ENCODE measurements at places on chromosomes 1 and 21.

DNA sequence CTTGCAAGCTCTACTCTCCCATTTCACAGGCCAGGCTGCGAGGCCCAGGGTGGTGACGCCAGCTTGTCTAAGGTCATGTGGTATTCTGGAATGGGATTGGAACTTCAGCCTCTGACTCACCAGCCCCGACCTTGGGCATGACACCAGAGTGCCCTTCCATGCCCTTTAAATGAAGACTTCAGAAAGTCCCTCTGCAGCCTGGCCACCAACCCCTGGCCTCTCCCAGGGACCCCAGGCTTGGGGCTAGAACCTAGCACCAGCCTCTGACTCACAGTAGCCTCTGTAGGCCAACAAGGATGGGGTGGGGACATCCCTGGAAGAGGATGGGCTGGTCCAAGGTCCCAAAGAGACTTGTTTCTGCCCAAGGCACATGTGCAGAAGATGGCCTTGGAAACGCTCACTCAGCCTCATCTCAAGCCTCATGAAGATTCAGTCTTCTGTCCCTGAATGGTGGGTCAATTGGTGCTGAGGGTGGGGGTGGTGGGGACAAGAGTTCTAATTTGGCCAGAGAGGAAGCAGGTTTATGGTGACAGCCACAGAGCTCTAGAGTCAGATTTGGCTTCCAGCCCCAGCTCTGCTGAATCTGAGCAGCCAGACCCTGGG is 36.1 kb upstream of the RUNX3 start:
- DNase-seq = peak; percentile 42

DNA sequence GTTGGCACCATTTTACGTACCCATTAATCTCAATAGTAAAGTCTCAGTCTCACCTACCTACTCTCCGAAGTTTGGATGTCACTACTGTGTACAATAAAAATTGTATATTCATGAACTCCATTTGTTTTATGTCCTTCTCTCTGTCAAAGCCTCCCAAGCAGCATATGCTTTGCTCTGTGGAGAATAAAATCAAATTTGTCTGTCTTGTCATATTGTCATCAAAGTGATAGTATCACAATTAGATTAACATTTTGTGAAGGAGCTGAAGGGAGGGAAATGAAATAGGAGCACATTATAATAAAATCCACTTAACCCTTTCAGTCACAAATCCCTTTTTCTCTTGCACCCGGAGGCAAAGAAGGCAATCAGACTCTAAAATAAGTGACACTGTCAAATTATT is 177.1 kb upstream of the RRP15 start:
- DNase-seq = no peak

DNA sequence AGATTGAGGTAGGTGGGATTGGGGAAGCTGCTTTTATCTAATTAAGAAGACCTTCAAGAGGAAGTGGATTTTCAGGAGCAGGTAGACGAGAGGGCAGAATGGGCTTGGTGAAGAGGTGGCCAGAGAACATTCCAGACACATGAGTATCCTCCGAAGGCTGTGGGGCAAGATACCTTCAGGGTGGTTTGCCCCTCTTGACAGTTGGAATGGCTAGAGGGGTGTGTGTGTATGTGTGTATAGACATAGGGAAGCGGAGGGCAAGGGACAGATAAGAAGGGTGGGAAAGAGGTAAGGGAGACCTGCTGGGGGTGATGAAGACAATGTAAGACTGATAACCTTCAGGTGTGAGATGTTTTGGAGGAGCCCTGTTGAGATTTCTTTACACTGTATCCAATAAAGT is 46.8 kb upstream of the TSPAN2 start:
- no peak for DNase-seq

DNA sequence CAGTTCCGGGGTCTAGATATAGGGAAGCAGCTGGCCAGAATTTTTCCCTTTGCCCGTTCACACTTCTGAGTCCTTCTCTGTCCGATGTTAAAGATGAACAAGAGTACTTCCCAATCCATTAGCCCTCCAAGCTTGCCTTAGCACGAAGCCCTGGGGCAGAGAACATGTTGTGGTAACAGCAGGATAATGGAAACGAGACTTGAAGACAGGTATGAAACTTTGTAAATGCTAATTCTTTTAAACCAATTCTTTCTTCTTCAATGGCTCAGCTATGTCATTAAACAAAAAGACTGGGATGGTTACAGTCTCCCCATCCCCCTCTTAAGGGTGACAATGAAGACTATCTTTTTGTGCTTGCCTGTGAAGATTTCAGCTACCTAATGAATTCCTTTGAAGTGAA is 218.5 kb downstream of the PLA2G4A start:
- DNase-seq = no peak

GRCh38 chr21:32256873-32257620 is 21.8 kb downstream of the MIS18A start:
- no peak for DNase-seq

DNA sequence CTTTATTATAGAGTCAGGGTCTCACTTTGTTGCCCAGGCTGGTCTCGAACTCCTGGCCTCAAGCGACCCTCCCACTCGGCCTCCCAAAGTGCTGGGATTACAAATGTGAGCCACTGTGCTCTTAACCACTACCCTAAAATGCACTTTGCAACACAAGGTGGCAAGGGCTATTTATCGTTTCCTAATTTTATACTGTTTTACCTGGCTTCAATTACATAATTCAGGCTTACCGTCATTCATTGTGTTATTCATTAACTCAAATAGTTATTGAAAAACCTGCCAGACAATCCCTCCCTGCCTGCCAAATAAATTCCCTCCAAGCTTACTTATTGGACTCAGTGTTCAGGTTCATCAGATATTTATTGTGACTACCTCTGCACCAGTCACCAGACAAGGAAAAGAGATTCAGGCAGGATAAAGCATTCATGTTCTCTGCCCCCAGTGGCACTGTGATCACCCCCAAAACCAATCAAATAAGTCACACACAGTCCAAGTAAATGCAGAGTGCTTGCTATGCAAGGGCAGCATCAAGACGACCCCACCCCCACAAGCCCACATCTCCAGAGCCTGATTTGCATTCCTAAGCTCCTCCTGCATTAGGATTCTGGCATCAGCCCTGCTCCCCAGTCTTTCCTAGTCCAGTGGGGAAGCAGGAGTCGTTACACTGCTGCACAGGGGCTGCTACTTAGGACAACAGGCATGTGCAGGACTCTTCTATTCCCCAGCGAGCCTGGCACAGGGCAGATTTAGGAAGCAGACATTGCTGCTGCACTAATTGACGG is 8.1 kb downstream of the PAQR7 start:
- no peak for DNase-seq

DNA sequence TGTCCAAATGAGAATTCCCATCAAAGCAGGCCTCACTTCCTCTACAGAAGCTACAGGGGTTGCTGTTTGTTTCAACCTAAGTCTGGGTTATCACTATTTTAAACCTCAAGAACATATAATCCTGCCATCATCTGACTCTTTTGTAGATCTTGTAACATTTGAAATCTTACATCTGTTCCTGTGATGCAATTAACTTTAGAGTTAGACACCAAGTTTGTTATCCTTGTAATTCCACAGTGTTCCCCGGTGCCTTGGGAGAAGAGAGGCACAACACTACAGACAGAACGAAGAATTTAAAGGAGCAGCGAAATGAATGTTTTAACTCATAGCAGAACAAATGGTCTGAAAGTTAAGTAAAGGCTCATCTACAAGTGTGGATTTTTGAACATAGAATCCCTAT is 116.1 kb downstream of the UCHL5 start:
- DNase-seq = no peak

DNA sequence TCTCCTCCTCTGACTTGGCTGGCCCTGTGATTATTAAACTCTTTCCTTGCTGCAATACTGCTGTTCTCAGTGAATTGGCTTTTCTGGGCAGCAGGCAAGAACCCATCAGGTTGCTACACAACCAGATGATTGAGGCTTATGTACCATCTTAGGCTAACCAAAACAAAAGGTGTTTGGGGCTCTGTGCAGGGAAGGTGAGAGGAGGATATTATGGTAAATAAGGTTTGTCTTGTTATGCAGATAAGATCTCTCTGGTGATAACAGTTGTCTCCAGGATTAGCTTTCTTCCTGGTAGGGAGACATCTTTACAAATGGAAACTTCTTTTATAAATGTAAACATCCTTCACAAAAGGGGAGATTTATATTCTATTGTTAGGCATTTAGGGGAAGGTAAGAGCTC is 44.5 kb upstream of the GORAB start:
- DNase-seq = no peak

- no peak for DNase-seq
Observed at GRCh38 chr1:161866241-161866640, 100.1 kb downstream of the ATF6 start.

GRCh38 chr1:7011826-7012225 is 226.6 kb downstream of the CAMTA1 start:
- no peak for DNase-seq

- DNase-seq = no peak
Observed at GRCh38 chr21:26288026-26288425, 117.5 kb upstream of the APP start.

DNA sequence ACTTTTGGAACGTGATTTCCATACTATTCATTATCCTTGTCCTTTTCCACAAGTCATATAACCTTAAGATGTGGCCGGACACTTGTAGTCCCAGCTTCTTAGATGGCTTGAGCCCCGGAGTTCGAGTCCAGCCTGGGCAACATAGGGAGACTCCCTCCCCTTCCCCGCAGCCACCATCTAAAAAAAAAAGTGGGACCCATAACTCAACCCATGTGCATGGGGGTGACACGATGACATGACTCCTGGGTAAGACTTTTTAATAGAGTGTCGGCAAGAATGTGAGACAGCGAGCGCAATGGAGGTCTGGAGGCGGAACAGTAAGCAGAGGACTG is 25.7 kb downstream of the MIA3 start:
- no peak for DNase-seq

DNA sequence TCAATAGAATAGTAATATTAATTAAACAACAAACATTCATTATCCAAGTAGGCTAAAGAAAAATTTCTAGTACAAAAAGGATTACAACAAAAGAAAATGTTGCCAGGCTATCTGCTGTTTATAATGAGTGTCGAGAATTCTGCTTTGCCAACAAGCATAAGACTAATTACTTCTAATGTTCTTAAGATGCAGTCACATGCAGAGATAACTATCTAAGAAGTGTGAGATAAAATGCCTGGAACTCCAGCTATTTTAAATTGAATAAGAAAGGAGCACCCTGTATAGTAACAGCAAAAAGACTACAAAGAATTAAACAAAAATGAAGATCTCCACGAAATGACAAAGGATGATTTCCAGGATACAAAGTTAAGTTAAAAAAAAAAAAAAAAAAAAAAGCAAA is 59.9 kb downstream of the APP start:
- DNase-seq = no peak

- DNase-seq = no peak
Observed at GRCh38 chr1:174967845-174968705, 31.7 kb upstream of the CACYBP start.

GRCh38 chr1:116224111-116224510 is 112.9 kb downstream of the MAB21L3 start:
- DNase-seq = no peak

GRCh38 chr1:183003203-183003602 is 20.0 kb upstream of the LAMC1 start:
- no peak for DNase-seq

- DNase-seq = no peak
Observed at GRCh38 chr1:204285436-204286305, 71.9 kb upstream of the GOLT1A start.

DNA sequence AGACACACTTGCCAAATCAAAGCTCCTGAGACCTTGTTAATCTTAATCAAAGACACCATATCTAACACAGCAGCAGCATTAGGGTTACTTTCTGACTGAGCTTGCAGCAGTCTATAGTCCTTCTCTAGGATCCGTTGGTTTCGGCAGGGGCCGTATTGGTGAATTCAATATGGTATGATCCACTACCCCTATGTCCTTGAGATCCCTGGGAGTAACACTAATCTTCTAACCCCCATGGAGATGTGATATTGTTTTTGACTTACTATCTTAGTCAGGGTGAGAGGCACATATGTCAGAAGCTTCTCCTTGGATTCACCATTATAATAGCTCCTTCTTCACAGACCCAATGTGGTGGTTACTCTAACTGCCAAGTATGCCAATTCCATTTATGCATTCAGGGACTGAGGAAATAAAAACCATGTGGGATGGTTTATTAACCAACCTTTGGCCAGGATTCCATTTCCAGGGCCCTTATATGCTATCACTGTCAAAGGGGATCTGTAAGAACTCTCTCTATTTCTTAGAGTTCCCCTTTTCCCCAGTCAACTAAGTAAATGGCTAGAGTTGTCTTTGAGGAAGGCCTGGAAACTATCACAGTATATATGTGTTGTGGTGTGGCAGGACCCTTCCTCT is 673.6 kb upstream of the USP24 start:
- DNase-seq = no peak

DNA sequence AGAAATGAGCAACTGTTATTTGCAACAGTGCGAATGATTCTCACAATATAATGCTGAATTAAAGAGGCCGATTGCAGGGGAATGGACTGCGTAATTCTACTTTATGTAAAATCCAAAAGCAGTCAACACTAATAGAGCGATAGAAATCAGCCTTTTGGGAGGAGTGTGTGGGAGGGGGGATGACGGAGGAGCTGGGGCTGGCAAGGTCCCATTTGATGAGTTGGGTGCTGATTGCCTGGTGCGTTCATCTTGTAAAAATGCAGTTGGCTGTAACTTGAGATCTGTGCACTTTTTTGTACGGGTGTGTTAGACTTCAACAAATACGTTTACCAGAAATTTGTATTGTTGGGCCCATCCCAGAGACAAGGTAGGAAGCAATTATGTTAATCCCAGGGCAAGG is 20.7 kb downstream of the TNFRSF8 start:
- DNase-seq = no peak

- DNase-seq = no peak
Observed at GRCh38 chr1:15243275-15244043, 3.6 kb upstream of the FHAD1 start.

DNA sequence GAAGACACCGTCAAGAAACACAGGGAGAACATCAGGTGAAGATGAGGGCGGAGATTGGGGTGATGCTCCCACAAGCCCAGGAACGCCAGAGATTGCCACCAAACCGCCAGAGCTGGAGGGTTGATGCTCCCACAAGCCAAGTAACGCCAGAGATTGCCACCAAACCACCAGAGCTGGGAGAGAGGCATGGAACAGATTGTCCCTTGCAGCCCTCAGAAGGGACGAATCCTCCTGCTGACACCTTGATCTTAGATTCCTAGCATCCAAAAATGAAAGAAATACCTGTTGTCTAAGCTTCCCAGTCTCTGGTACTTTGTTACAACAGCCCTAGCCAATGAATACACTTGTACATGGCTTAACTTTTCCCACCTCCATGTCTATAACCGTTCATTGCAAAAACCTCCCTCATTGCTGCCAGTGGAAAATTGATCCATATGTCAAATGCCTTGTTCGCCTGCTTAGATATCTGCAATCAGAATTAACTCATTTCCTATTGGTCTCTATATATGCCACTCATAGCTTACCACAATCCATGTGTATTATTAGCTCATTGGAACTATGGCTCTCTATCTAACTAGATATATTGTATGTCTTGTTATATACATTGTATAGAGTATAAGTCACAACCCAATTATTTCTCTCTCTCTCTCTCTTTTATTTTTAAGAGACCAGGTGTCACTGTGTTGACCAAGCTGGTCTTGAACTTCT is 127.4 kb downstream of the ADSS2 start:
- DNase-seq = no peak

- DNase-seq = peak; percentile 50
Observed at GRCh38 chr1:165828103-165828668, 772 bp downstream of the UCK2 start.
